ENCODE measurements at places on chromosomes 16 and 17. TPM values are rescaled to one million over a fixed set of nuclear protein-coding genes. Genes with fewer than 3 reads are reported as not detected.

AOC2 gene
- 1.1 TPM for total RNA-seq

- DNase-seq, result peak; percentile 93
- H3K27me3 ChIP-seq, result no peaks in the 10 kb centered on the region
- peak within 1 kb of the TSS; percentile 94 for H3K27ac ChIP-seq
- peak within 1 kb of the TSS; percentile 64 for H3K4me3 ChIP-seq
These were observed at the start of the genes ITFG1 and PHKB for GRCh38 chr16:47460711-47461597. TSS of gene ITFG1 (minus strand) at chr16:47461063. CDS start at chr16:47461045, 18 bp downstream. TSS of gene PHKB (plus strand) at chr16:47461331. CDS start at chr16:47461351, 20 bp downstream.

DNA sequence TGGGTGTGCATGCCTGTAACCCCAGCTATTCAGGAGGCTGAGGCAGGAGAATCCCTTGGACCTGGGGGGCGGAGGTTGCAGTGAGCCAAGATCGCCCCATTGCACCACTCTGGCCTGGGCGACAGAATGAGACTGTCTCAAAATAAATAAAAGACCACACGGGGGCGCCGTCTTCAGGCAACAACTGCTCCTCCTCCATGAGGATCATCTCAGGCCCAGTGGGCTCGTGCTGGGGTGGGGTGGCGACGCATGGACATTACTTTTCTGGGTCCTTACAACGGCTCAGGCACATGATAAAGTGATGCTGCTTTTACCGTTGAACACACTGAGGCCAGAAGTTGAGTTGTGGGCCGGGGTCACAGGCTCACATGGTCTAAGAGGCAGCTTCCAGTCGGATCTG is 56.2 kb downstream of the PRMT7 start:
- H3K27ac ChIP-seq, result no peak overlapping the region
- H3K4me3 ChIP-seq, result no peak overlapping the region
- H3K36me3 ChIP-seq, result no peaks in the 10 kb centered on the region
- no peaks in the 10 kb centered on the region for H3K4me1 ChIP-seq
- DNase-seq, result peak; percentile 56
- H3K27me3 ChIP-seq, result peaks cover 6% of the 10 kb centered on the region

SLC47A1 gene
- total RNA-seq, result 0.96 TPM

DNA sequence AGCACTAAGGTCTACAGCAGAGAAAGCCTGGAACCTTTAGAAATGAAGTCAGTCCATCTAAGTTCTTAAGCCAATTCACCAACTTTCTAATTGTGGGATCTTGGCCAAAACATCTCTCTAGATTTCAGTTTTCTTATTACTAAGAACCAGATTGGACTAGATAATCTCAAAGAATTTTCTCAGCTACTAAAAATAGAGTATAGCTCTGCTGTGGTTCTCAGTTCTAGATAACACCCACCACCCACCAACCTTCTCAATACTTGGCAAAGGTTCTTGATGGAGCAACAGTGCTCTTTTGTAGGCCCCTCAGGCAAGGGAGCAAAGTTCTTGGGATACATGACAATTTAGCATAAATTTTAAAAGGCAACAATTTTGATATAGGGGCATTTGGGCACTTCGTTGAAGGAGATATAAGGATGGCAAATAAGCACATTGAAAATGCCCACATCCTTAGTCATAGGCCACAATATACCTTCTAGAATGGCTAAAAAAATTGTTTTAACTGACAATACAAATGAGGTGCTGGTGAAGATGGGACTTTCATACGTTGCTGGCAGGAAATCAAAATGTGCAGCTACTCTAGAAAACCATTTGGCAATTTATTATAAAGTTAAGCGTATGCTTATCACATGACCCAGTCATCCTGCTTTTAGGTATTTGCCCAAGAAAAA is 74.4 kb upstream of the TMEM132E start:
- H3K27ac ChIP-seq, result no peak overlapping the region
- no peak overlapping the region for H3K4me3 ChIP-seq
- no peaks in the 10 kb centered on the region for H3K4me1 ChIP-seq
- peaks cover 9% of the 10 kb centered on the region for H3K27me3 ChIP-seq

CMTM1 gene
- total RNA-seq, result 34.2 TPM

DNA sequence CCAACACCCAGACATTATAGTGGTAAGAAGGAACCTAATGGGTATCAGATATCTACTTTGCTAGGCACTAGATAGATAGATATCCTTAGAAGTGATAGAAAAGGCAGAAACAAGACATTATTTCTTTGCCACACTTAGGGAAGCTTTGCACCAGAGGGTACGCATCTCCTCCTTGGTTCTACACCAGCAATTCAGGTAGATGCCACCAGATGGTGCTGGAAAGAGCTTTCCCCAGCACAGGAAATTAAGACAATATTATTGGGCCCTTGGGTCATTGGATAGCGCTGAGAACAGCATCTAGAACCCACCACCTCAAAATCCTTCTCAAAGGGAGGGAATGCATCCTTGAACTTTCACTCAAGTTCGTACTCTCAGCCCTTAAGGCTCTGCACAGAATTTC is 173.8 kb upstream of the CCL2 start:
- no peak overlapping the region for H3K27ac ChIP-seq
- DNase-seq, result no peak
- H3K36me3 ChIP-seq, result no peaks in the 10 kb centered on the region
- peaks cover 11% of the 10 kb centered on the region for H3K27me3 ChIP-seq
- H3K4me1 ChIP-seq, result no peaks in the 10 kb centered on the region
